ENCODE measurements at places on chromosomes 12 and 14.
A peak's percentile ranks its signal among the peaks of the same experiment; 100 is the strongest.

DNA sequence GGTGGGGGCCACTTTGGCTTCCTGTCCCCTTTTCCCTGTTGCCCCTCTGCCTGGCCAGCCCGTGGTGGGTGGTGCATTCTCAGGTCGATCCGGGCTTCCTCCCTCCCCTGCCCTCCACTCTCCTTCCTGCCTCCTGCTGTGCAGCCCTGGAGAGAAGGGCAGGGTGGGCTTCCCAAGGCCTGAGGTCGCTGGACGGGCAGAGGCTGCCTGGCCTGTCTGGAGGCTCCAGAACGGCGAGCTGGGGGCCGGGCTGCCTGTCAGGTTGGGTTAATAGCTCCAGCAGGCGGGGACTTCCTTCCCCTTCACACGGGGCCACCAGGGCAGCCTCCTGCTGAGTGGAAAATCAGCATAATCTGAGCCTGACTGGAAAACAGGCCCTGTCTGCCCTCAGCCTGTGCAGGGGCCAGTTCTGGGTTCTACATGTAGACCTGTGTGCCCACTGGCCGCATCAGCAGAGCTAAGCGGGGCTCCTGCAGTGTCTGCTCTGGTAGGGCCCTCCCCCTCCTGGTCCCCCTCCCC, 11.3 kb downstream of the KIF26A start:
- no peak for DNase-seq

GRCh38 chr12:13220838-13221237, 24.3 kb downstream of the EMP1 start:
- no peak for DNase-seq

DNA sequence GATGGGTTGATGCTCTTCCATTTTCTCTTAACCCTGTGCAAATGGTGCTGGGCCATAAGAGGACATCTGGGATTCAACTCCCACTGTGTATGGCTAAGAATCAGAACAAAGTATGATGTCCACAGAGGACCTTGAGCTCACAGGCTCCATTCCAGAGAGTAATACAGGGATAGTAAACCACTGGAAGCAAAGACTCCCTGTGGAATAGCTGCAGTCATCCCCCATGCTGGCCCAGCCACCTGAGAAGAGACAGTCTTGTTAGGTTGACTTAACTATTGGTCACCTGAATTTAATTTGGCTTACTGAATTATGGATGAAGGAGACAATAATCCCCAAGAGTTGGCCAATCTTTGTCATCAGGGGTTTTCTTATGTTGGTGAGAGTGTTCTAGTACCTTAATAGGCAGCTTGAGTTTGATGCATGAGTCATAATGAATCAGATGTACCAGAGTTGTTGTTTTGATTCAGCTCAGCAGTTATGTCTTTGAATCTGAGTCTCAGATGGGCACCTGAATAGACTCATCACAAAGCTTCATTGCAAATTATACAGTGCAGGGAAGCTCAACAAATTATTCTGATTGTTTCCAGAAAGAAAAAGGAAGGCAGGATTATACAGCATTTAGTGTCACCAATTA, 122.7 kb downstream of the SSPN start:
- peak; percentile 59 for DNase-seq

- DNase-seq = no peak
These were observed 33.1 kb downstream of the CAMKK2 start for GRCh38 chr12:121263206-121263935.

GRCh38 chr14:52067873-52068614, 815 bp downstream of the NID2 start:
- no peak for DNase-seq

DNA sequence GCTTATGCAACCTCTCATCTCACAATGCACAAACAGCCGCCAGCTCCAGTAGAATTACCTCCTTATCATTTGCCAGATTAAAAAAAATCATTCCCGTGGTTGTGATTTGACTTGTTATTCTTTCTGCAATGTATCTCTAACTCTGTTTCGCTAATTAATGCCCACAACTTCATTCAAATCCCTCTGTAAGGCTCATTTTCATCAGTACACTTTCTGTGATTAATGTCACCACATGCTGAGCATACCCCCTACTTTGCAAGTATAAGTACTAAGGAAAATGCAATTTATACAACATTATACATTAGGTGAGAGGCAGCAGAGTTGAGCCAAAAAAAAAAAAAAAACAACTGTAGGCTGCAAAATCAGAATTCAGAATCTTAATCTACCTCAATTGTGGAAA, 166.0 kb downstream of the FSCB start:
- no peak for DNase-seq

- DNase-seq = no peak
These were observed 34.1 kb upstream of the ERGIC2 start for GRCh38 chr12:29415111-29415510.

- DNase-seq = peak; percentile 11
These were observed 49.3 kb downstream of the NDUFA12 start for GRCh38 chr12:94954029-94954685.

DNA sequence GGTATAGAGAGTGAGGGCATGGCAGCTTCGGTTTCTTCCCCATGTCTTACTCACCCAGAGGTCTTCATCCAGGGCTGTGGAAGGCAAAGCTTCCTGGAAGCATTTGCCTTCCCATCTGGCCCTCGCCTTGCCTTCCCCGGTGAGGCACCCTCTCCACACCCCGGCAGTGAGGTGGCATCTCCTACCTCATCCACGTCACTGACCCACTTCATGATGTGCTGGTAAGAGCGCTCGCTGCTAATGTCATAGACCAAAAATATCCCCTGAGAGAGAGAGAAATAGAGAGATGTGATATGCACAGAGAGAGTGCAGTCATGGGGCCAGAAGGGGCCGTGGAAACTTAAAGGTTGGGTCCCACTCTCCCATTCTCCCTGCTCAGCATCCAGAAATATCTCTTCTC, 8.3 kb upstream of the GPX2 start:
- DNase-seq = no peak

DNA sequence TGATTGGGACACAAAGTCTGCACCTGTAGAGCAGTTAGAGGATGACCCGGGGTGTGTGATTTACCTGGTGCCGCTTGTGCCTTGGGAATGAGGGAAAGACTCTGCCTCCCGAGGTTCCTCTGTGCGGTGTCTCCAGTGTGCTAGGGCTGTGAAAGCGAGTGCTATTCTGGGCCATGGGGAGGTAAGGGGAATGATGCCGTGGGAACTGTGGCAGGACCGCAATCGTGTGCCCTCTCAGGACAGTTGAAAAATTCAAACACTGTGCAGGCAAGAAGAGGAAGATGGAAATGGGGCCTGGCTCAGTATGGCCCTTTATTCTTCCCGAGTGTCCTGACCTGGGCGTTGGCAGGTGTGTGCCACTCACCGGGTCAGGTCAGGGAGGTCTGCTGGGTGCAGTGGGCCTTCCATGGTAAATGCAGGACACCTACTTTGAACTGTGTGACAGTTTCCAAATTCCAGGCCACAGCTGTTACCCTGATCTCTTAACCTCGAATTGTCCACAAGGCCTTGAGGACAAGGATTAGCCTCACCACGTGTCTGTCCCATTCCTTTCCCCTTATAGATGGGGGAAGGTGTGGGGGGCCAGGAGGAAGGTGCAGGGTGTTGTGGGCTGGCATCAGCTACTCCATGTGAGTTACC, 1.4 kb downstream of the SIVA1 start:
- no peak for DNase-seq
